ENCODE measurements at places on chromosomes 1 and 21.

- no peak for DNase-seq
These were observed 3.1 kb downstream of the TFAP2E start for GRCh38 chr1:35576061-35576765.

DNA sequence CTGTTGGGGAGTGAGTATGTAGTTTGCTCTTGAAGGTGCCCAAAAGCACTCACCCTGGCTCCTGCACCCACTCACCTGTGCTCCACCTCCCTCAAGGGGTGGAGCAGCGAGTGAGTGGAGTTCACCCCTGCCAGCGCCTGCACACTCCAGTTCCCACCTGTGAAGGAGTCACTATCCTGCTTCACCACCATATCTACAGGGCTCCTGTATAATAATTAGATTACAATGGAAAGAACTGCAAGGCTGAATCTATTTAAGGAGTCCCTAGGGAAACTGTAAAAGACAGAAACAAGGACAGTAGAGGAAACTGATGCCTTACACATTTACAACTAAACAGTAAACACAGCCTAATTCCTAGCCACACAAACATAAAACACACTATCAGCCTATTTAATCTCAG, 4.1 kb downstream of the DNAI4 start:
- no peak for DNase-seq

DNA sequence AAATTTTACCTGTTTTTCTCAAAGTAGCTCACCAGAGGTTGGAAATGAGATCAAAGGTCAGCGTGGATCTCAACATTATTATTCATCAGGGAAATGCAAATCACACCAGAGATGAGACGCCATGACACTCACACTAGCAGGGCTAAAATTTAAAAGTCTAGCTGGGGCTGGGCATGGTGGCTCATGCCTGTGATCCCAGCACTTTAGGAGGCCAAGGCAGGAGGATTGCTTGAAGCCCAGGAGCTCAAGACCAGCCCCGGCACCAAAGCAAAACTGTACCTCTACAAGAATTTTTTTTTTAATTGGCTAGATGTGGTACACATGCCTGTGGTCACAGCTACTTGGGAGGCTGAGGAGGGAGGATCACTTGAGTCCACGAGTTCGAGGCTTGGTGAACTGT, 41.4 kb upstream of the PCBP3 start:
- DNase-seq: no peak

DNA sequence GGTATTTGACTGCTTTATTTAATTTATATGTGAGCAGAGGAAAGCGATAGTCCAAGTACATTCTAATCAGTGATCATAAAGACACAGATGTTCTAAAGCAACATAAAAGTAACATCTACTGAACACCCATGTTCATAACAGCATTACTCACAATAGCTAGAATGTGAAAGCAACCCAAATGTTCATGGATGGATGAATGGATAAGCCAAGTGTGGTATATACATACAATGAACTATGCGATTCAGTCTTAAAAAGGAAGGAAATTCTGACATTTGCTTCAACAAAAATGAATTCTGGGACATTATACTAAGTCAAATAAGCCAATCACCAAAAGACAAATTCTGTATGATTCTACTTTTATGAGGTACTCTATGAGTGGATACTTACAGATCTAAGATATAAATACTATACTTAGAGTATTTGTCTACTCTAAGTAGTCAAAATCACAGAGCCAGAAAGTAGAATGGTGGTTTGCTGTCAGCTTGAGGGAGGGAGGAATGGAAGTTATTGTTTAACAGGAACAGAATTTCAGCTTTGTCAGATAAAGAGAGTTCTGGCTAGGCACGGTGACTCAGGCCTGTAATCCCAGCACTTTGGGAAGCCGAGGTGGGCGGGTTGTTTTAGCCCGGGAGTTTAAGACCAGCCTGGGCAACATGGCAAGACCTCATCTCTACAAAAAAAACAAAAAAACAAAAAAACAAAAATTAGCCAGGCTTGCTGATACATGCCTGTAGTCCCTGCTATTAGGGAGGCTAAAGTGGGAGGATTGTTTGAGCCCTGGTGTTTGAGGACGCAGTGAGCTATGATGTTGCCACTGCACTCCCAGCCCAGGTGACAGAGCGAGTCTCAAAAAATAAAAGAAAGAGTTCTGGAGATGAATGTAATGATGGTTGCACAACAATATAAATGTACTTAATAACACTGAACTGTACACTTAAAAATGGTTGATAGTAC, 79.7 kb upstream of the ARHGAP29 start:
- peak; percentile 91 for DNase-seq

DNA sequence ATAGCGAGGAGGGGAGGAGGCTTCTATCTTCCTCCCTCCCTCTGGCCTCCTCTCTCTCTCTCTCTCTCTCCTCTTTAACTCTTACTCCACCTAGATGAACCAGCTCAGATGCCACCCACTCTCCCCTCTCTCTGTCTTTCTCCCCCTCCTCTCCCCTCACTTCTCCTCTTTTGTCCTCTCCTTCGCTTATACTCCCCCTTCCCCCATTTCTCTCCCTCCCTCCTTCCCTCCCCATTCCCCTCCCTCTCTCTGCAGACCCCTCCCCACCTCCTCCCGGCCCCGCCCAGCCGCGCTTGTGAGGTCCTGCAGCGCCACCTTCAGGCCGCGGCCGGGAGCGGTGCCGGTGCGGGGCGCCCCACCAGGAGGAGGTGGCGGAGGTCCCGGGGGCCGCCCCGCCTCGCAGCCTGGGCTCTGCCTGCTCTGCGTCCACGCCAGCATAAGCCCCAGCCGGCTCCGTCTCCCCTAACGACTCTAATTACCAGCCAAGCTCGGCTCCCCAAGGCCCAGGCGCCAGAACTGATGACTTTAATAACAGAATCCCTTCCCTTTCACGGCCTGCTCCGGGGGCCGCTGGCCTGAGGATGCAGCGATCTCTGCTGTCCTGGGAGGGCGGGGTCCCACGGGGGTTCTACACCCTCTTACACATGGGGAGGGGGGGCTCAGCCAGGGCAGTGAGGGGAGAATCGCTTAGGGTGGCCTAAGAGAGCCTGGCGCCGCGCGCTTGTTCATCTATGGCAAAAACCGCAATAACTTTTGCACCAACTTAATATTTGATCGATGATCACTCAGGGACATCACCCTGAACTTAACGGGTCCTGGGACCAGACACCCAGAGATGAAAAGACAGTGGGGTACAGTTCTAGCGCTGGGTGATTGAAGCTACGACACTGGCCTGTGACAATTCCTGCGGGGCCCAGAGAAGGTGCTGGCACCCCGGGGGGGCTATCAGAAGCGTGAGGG, 637.3 kb downstream of the MATN1 start:
- DNase-seq: no peak

GRCh38 chr1:97824200-97824599, 96.6 kb downstream of the DPYD start:
- no peak for DNase-seq

DNA sequence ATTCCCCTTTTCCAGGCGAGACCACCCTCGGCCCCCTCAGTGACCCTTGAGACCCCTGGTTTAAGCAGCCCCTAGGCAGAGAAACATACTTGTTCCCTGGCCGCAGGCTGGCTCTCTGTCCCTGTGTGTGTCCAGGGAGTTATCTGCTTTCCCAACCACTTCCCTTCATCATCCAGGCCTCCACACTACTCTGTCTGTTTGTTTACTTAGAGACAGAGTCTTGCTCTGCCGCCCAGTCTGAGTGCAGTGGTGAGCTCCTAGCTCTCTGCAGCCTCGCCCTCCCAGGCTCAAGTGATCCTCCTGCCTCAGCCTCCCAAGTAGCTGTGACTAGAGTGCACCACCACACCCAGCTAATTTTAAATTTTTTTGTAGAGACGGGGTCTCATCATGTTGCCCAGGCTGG, 5.8 kb upstream of the VWA1 start:
- DNase-seq: no peak

GRCh38 chr1:54310439-54311328, 95.5 kb downstream of the SSBP3 start:
- no peak for DNase-seq
